ENCODE measurements at places on chromosomes 3 and 15.
A peak's percentile ranks its signal among the peaks of the same experiment; 100 is the strongest.

- peak; percentile 81 for DNase-seq
Measured at GRCh38 chr3:54358969-54359694, 236.8 kb downstream of the CACNA2D3 start.

DNA sequence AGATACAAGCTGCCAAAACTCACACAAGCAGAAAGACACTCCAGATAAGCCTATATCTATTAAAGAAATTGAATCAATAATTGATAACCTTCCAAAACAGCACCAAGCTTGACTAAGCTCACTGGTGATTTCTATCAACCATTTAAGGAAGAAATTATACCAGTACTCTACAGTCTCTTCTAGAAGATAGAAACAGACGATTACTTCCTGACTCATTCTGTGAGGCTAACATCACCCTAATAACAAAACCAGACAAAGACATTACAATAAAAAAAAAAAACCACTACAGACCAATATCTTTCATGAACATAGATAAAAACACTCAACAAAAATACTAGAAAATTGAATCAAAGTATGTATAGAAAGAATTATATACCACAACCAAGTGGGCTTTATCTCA, 20.2 kb downstream of the CHDH start:
- DNase-seq, result no peak

- DNase-seq, result no peak
Measured at GRCh38 chr15:33137101-33137500, 57.4 kb downstream of the FMN1 start.

DNA sequence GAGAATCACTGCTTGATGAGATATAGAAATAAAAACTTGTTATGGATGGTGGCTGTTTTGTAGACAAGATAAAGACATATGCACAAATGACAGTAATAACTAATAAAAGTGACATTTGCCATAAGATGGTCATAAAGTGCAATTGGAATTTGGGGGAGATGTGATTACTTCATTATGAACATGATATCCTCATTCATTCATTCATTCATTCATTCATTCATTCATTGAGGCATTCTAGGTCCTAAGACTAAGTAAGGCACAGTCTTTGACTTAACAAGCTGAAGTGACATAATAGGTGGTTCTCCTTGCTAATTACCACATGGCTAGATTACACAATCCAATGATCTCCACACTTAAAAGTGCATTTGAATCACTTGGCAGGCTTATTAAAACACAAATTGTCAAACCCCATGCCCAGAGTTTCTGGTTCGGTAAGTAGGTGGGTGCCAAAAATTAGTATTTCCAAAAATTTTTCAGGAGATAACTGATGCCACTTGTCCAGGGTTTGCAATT, 18.9 kb downstream of the RAP2B start:
- DNase-seq, result no peak

GRCh38 chr3:66195347-66195783, 25.4 kb upstream of the SLC25A26 start:
- peak; percentile 54 for DNase-seq

GRCh38 chr15:64901914-64902313, 9.8 kb upstream of the ANKDD1A start:
- no peak for DNase-seq
